ENCODE measurements at places on chromosomes 16 and 17.

GRCh38 chr17:21218101-21218500, 4.1 kb upstream of the TMEM11 start:
- no peak for DNase-seq

GRCh38 chr17:55883149-55883548, 132.3 kb downstream of the PCTP start:
- DNase-seq, result no peak

DNA sequence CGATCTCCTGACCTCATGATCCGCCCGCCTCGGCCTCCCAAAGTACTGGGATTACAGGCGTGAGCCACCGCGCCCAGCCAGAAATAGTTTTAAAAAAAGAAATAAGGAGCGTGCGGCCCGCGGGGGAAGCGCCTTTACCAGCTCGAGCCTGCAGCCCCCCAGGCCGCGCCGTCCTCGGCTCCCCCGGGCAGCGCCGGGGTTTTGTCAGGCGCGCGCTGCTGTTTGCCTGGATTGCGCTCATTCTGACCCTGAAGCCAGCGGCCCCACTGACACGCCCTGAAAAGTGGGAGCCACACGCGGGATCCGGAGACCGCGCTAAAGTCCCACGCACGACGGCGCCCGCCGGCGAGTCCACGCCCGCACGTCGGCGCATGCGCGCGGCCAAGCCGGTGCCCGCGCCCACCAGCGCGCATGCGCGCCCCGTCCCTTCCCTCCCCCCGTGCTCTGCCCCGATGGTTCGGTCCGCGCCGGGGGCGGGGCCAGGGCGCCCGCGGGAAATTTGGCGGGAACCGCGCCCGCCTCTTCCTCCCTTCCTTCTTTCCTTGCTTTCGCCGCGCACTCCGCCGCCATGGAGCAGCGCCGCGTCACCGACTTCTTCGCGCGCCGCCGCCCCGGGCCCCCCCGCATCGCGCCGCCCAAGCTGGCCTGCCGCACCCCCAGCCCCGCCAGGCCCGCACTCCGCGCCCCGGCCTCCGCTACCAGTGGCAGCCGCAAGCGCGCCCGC, at the start of gene CDT1:
Gene CDT1 (plus strand): TSS at position 526 of the 724 bp plus-strand sequence. CDS start 43 bp downstream, at position 569.
- DNase-seq, result no peak

GRCh38 chr16:57100445-57100844, 8.1 kb downstream of the CPNE2 start:
- no peak for DNase-seq

DNA sequence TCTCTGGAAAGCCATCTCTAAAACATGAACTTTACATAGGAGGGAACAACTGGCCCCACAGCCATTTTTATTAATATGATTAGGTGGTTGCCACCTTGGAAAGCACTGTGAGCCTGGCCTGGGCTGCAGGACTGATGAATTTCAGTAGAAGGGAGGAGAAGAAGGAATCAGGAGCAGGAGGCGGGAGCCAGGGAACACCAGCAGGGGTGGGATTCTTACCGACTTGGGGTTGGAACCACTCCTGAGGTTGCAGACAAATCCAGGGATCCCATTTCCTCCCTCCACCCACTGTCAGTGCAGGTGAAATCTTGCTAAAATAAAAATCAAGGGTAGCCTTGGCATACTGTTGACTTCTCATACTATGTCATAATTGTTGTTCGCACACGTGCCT, 16.9 kb upstream of the MAP3K14 start:
- no peak for DNase-seq

GRCh38 chr16:69363281-69363717, 11.7 kb upstream of the TMED6 start:
- no peak for DNase-seq

DNA sequence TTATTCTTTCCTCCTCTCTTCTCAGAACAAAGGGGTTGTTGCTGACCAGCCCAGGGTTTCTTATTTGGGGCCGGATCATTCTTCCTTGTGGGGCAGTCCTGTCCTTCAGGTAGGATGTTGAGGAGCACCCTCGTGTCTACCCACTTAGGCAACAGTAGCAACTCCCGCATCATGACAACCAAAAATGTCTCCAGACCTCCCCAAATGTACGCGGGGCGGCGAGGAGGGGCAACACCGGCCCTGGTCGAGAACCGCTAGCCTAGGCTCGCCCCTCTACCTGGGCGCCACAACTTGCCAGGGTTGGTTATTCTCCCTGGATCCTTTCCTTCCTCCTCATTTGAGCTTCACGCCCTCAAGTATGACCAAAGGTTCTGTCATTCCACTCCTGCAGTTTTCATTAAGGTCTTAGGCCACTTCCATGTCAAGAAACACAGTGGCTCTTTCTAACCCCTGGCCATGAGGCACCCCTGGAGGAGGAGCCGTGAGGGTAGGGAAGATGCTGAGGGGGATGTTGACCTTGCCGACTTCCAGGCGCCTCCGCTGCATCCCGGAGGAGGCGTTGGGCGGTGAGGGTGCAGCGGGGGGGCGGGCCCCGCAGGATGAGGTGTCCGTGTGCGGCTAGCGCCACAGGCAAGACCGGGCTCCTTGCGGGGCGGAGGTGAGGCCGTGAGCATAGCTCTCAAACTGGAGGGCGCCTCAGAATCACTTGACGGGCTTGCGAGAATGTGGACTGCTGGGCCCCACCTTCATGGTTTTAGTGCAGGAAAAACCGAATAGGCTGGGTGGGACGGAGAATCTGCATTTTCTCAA, 712 bp upstream of the SPECC1 start:
- DNase-seq, result no peak

- no peak for DNase-seq
Observed at GRCh38 chr17:74126179-74126900, 77.1 kb upstream of the RPL38 start.

- no peak for DNase-seq
Observed at GRCh38 chr16:49461517-49461951, 87.9 kb downstream of the C16orf78 start.

DNA sequence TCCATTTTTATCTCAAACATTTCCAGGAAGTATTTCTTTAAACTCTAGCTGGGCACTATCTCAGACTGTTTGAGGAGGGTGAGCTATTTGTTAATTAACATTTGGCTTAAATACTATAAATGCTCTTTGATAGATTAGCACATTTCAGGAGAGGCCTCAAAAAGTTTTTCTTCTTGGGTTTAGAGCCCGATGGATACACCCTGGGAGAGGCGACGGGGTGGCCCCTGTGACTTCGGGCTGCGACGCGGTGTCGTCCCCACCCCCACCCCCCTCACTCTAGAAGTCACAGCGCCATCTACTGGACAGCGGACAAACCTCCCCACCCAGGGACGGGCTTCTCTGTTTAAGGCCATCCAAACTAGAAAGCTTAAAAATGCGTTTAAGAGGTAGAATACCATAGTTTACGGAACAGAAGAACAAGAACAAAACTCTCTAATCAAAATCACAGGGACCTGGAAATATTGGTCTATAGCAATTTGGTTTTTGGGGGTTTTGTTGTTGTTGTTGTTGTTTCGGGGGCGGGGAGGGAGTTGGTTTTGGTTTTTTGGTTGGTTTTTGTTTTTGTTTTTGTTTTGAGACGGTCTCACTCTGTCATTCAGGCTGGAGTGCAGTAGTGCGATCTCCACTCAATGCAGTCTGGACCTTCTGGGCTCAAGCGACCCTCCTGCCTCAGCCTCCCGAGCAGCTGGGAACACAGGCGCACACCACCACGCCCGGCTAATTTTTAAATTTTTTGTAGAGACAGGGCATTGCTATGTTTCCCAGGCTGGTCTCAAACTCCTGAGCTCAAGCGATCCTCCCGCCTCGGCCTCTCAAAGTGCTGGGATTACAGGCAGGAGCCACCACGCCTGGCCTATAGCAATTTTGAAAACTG, 254.4 kb downstream of the C16orf95 start:
- DNase-seq, result no peak

Measured in iPS DF 19.7 (cell line).